Fibroblast of the aortic adventitia (primary cell): ENCODE measurements at places on chromosomes 12 and 14. TPM values are rescaled to one million over a fixed set of nuclear protein-coding genes. Genes with fewer than 3 reads are reported as not detected.

The AP4S1 gene
- total RNA-seq, result 4.2 and 7.9 TPM in 2 replicates

DNA sequence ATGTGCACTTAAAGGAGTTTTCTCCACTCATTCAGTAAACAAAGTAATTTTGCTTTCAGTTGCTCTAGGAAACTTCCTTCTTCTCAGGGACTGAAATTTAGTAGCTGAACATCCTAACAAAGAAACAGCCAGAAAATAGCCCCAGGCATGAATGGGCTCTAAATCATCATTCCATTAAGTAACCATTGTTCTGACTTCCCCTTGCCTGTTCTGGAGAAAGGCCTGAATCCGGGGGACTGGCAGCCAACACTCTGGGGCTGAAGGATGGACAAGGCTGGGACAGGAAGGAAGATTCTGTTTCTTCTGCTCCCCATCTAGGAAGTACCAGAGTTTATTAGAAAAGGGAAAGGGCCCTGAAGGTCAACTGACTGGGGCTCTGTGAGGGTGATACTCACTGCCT lies 104.5 kb downstream of the ESRRB start:
- DNase-seq, result no peak

DNA sequence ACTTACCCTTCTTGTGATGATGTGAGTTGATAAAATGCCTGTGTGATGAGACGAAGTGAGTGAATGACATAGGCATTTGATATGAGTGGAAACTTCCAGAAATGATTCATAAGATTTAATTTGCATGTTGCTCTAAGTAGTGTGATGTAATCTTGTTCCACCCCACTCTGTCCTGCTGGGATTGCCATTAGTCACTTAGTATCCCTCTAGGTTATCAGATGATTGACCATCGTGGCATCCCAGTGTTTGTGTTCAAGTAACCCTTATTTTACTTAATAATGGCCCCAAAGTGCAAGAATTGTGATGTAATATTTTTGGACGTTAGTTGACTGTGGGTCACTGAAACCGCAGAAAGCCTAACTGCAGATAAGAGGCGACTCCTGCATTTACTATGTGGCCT lies 214.4 kb upstream of the DIO2 start:
- DNase-seq, result peak; percentile 97

DNA sequence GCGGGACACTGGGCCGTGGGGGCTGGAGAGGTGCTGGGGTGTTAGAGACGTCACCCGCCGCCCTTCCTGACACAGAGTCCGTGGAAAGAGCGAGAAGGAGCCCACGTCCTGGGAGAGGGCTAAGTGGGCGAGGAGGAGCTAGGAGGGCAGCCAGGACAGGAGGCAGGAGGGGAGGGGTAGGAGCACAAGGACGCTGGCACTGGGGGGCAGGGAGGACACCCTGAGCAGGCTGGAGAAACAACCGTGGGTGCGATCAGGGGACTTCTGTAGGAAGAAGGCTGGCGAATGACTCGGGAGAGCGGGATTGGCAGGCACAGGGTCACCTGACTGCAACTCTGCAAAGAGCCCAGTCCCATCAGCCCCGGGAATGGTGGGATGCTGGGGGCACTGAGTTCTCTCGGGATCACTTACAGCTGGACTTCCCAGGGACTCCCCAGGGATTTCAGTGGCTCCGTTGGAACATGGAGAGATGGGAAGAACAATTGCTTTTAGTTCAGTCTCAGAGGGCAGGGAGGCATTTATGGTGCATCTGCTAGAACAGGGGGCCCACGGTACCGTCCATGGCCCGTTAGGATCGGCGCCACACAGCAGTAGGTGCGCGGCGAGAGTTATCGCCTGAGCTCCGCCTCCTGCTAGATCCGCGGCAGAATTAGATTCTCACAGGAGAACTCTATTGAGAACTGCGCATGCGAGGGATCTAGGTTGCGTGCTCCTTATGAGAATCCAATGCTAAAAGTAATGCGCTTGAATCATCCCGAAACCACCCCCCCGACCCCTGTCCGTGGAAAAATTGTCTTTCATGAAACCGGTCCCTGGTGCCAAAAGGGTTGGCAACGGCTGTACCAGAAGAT lies 24.3 kb downstream of the UBR7 start:
- DNase-seq, result peak; percentile 60

DNA sequence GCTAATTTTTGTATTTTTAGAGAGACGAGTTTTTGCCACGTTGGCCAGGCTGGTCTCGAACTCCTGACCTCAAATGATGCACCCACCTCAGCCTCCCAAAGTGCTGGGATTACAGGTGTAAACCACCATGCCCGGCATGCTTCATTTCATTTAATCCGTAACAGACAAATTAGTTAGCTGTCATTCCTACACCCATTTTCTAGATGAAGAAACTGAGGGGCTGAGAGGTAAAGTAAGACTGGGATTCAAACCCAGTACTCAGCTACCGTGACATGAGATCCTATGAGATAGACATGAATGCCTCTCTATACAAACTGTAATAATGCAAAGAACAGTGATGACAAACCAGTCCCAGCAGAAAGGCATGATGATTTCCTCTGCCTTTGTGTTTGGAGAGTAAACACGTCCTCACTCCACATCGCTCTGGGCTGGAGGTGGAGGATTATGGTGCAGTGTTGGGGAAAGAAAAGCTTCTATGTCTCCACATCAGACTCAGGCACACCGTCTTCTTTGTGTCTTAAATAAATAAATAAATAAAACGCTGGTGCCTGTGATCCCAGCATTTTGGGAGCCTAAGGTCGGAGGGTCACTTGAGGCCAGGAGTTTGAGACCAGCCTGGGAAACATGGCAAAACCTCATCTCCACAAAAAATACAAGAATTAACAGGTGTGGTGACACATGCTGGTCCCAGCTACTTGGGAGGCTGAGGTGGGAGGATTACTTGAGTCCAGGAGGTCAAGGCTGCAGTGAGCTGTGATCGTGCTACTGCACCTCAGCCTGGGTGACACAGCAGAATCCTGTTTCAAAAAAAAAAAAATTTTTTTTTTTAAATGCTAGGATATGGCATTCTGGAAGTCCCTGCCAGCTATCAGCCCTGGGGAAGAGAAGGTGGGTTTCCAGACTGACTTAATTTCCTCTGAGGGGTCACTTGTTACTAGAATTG lies 10.5 kb downstream of the VSX2 start:
- DNase-seq, result no peak

DNA sequence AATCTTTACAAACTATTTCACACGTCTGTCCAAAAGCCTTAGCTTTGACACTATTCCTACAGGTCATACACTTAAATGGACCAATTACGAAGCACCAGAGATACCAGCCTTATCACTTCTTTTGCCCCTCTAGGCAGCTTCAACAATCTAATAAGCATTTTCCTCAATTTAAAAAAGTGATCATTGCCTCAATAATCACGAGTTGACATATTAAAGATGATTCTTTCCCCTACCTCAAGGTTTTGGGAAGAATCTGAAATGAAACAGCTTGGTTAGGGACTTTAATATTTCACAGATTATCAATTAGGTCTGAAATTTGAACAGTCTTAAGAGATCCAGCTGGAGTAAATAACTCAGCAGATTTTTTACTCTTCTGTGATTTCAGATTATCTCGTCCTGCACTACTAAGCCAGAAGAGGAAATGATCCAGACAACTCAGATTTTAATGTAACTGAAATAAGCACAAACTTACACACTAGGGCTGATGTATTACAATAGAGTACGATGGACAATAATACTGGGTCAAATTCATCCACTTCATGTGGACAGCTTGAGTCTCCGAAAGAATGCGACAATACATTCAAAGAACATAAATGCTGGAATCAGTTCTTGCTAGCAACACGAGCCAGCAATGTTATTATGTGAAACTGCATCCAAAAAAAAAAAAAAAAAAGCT lies 15.9 kb downstream of the UBE2N start:
- no peak for DNase-seq

DNA sequence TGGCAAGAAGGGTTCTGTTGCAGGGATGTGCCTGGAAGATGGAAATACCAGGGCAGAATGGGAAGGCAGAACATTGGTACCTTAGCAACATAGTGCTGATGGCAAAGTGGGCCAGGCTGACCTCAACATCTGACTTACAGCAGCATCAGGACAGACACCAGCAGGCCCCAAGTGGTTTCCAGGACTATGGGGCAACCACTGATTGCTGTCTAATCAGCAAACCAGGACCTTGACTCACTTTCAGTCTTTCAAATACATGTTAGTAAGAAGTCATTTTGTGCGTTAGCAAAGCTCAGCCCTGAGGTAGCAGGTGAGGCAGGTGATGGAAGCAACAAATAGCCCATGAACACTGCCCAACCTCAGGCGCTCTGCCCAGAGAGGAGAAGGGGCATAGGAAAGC lies 4.7 kb upstream of the SPTSSA start:
- DNase-seq, result no peak

DNA sequence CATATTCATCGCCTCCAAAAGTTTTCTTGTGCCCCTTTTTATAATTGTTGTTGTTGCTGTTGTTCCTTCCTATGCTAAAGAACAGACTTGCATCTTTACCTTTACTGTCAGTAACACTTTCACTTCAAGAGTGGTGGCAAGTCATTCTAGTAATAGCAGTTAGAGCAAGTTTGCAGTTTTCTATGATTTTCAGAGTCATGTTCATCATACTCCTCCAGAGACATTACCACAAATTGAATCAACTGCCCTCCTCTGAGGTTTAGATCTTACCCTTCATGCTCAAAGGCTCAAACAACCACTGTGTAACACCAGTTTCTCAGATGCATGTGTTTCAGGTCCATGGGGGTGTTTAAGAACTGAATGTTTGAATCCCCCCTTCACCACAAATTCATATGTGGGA lies 763.4 kb downstream of the LRFN5 start:
- DNase-seq, result no peak

DNA sequence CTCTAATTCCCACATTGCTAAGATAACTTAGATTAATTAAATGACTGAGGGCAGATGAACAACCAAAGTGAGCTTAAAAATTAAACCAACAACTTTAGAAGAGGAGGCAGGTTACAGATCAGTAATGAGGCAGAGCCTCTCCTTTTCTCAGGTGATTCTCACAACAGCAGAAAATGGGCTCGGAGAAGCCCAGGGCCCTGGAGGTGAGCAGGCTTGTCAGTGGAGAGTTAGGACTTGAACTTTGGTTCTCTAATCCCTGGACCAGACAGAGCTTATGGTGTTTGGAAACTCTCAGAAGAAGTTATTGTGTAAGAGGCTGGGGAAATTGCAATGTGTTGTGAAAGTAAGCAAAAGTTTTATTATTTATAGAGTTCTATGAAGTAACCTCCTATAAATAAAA lies 2.8 kb downstream of the TRHDE start:
- peak; percentile 24 for DNase-seq

The CYP46A1 gene
- 0.36 and 0.49 TPM in 2 replicates for total RNA-seq

DNA sequence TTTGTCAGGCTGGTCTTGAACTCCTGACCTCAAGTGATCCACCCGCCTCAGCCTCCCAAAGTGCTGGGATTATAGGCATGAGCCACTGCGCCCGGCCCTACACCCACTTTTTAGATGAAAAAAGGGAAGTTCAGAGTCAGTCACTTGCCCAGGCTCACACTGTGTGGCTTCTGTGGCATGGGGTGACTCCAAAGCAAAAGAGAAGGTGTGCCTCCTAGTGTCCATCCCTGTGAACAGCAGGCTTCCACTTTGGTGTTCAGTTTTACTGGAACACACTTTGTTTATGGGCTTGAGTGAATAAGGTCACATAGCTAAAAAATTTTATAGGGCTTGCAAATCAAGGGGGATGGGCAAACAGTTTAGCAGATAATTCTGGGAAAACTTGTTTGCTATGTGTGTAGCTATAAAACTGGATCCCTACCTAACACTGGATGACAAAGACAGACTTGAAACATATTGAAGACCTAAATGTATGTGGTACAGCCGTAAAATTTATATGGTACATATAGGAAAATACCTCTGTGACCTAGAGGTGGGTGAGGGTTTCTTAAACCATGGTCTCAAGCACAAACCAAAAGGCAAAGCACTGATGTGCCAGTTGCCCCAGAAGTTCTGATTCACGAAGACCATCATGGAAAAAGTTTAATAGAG lies 54.9 kb downstream of the EID3 start:
- peak; percentile 75 for DNase-seq

GRCh38 chr12:99250091-99250490 lies 397.5 kb upstream of the GARIN6 start:
- DNase-seq, result no peak

DNA sequence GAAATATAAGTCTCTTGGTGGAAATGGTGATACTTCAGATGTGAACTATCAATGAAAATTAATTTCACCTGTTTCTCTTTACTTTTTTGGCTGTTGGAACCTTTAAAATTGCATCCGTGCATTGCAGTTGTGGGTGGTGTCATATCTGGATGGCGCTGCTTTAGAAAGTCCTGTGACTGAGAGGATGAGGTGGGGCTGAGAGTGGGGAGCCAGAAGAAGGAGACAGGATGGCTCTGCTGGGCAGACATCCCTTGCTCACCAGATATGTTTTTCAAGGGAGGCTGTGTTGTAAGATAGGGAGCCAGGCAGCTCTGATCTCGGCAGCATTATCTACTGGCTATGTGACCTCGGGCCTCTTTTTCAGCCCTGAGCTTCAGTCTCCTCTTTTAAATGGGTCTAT lies 12.7 kb downstream of the ASB2 start:
- no peak for DNase-seq

The GUCY2C gene
- total RNA-seq, result not detected in 2 replicates

DNA sequence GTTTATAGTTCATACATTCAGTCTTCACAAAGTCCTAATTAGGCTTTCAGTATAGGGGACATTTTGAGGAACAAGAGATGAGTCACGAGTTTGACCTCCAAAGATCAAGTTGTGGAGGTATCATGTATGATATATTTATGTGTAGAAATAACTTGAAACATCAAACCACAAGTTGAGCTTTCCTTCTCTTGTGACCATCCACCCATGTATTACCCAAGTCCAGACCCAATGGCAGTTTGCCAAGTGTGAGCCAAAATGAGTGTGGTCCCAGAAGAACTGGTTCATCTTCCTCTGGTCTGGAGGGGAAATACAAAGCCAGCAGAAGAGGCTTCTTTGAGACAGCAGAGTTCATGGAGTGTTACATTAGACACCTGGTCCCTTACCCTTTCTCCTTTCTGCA lies 104.9 kb downstream of the ATP23 start:
- DNase-seq, result no peak

- DNase-seq, result peak; percentile 94
Observed at GRCh38 chr12:4997939-4998338, 45.7 kb upstream of the KCNA5 start.

- peak; percentile 14 for DNase-seq
Observed at GRCh38 chr14:72961579-72962335, 35.5 kb downstream of the DCAF4 start.

The MANSC4 gene
- total RNA-seq, result not detected in 2 replicates

The FOXN4 gene
- not detected in 2 replicates for total RNA-seq

GRCh38 chr14:84025106-84026012 lies 1504.6 kb upstream of the FLRT2 start:
- DNase-seq, result no peak

DNA sequence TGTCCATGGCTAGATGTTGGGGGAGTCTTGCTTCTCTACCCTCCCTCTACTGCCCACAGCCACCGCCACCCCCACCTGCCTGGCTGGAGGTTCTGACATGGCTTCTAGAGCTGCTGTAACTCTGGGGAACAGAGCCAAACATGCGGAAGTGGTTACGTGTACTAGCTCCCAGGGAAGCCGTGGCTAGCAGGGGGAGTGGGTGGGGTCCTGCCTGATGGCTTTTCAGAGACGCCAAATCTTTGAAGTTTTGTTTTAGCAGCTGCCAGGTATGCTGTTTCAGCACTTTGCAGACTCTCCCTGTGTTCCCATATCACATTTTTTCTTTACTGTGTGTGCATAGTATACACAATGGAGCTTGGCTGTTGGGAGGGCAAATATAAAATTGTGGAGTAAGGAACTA lies 150.3 kb downstream of the TGFB3 start:
- peak; percentile 81 for DNase-seq

The IAPP gene
- total RNA-seq, result not detected in 2 replicates
